ENCODE measurements at places on chromosomes 1 and 21.

DNA sequence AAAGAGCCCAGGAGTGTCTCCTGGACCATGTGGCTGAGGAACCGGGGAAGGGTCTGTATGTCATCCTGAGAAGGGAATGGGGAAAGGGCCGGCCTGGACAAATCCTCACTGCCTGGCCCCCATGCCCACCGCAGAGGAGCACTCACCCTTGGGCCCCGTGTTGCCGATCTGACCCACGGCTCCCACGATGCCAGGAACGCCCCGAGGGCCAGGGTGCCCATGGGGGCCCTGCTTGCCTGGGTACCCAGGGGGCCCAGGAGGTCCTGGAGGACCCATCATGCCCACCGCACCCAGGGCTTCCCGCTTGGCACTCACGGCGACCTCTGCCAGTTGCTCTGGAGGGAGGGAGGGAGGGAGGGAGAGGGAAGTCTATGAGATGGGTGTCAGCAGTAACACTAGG is 14.6 kb downstream of the COL9A2 start:
- no peak for DNase-seq

GRCh38 chr1:216173376-216173995 is 249.8 kb downstream of the USH2A start:
- no peak for DNase-seq

GRCh38 chr1:180773210-180773865 is 139.4 kb upstream of the KIAA1614 start:
- no peak for DNase-seq

- DNase-seq, result no peak
These were observed 1.8 kb downstream of the VANGL2 start for GRCh38 chr1:160402001-160402795.

GRCh38 chr1:47650611-47651010 is 212.8 kb downstream of the FOXD2 start:
- DNase-seq, result no peak

DNA sequence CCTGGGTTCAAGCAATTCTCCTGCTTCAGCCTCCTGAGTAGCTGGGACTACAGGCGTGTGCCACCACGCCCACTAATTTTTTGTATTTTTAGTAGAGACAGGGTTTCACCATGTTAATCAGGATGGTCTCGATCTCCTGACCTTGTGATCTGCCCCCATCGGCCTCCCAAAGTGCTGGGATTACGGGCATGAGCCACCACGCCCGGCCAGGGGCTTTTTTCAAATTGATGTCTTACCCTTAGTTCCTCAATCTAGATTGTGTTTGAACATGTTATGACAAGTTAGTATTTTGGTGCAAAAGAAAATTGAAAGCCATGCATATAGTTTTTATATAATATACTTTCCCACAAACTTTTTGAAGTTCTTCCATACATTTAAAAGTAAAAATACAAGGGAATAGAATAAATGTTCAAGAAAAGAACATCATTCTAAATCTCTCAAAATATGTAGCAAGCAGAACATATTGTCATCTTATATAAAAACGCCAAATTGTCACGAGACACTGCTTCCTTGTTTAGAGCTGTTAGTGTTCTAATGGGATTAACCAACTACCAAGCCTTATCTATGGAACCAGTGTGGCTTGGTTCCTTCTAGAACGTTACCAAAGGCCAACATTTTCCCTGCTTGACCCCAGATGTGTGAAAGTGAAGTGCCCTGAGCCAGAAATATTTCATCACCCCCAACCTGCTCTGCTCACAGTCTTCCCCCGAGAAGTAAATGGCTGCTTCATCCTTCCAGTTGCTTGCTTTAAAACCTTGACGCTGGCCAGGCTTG is 9.5 kb upstream of the PLEKHM2 start:
- DNase-seq, result no peak
